ENCODE measurements at places on chromosomes 2 and 18. TPM values are rescaled to one million over a fixed set of nuclear protein-coding genes. Genes with fewer than 3 reads are reported as not detected.

GPR39 gene
- total RNA-seq: not detected

DNA sequence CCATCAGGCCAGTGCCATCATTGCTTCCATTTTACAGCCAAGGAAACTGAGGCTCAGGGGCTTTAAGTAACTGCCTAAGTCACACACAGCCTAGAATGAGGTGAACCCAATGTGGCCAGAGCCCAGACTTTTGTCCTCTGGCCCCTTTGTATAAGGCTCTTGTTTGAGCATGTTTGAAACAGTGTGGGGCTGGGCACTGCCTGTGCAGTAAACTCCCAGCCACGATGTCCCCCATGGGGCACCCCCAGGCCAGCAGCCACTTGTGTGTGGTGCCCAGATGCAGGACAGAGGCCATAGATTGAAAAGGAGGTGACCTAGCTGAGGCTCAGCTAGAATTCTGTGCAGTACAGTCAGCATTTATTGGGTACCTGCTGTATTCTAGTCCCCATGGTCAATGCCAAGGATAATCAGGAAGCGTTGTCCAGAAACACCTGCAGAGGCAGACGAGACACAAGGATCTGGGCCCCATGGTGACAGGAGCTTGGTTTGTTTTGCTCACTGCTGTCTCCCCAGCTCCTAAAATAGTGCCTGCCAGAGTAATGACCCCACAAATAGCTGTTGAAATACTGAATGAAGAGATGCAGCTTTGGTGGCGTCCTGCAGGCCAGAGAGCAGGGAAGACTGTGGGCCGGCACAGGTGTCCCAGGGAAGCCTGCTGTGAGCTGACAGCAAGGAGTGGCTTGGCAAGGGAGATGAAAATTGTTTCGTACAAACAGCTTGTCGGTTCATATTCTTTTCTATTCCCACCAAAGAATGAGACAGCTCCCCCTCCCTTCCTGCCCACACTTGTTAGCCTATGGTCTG is 160.7 kb downstream of the LDLRAD4 start:
- DNase-seq: no peak

DNA sequence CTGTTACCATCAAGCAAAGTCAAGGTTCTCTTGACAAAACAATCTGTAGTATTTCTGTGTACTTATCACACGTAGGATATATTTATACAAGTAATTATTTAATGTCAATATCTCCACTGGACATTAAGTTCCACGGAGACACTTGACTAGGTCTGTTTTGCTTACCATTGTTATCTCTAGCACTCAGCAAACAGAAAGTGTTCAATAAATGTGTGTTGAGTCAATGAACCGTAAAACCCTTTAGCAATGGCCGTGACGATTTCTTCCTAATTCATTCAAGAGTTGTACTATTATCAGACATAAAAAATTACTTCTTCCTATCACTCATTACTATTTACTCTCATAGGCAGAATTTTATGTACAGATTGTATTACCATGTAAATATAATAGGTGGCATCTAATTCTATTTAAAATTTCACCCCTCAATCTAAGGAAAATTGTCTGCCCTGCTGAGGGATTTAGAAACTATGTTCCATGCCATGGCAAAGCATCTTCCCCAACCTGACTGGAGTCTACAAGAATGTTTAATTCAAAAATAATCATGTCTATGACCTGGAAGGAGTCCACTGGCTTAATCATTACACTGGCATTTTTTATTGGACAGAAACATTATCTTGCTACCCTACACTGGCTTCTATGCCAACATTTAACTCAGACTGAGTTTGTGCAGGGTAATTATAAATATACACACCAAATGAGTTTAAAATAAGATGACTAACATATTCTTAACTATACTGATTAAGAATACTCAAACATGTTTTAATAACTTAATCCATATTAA is 301.9 kb downstream of the ZEB2 start:
- no peak for DNase-seq

DSC2 gene
- not detected for total RNA-seq

GRCh38 chr2:223918671-223919134 is 26.4 kb downstream of the WDFY1 start:
- DNase-seq: no peak

DNA sequence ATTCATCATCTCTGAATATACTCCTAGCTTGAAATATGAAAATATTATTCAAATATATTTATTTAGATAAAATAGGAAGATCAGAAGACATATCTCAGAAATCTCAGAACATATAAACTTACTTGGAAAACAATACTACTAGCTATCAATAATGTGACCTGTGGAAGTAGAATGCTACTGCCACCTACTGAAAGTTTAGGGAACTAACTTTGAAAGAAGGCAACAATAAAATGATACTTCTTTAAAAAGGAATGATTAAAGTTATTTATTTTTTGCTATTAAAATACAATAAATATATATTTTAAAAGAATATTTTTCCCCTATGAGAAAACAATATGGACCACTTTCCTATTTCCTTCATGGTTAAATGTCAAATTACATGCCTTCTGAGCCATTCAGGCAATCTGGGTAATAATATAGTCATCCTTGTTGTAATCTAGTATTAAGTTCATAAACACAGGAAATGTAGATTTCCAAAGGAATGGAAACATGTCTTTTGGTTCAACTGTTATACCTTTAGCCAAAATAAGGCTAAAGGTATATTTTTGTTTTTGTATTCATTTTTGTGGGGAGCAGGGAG is 26.0 kb downstream of the ACADL start:
- no peak for DNase-seq

HOXD13 gene
- total RNA-seq: not detected

- no peak for DNase-seq
These were observed 161.4 kb upstream of the GYPC start for GRCh38 chr2:126494593-126494992.

SLC4A5 gene
- 2.7 TPM for total RNA-seq

DNA sequence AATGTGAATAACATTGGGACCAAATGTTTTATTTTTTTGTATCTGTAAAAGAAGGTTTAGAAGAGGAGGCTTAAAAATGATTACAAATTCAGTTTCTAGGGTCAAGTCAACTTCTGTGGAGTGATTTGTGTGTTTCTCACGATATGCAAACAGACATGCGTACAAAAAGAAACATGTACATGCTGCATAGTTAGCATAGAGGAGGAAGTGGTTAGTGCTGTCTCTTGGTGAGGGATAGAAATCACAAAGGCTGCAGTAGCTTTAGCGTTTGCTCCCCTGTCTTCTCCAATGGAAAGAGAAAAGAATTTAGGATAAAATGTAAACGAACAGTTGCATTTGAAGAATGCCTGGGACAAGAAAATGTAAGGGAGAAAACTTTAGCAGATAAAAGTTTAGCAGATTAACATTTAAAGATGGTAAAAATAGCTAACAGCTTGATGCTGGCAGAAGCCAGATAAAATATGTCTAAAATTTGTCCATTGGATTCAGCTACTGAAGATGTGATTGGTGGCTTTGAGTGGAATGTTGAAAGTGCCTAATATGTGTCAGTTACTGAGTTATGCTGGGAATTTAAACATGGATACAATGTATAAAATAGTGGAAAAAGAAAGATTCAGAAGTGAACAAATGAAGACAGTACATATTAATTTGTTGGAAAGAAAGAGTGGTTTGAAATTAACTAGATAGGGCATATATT is 44.9 kb downstream of the MALT1 start:
- DNase-seq: no peak

- no peak for DNase-seq
These were observed 270.1 kb downstream of the EIPR1 start for GRCh38 chr2:3107567-3107966.

- no peak for DNase-seq
These were observed 154.2 kb upstream of the GATA6 start for GRCh38 chr18:22015156-22015555.

CSRNP3 gene
- total RNA-seq: not detected

- DNase-seq: no peak
These were observed 691.3 kb downstream of the LRP1B start for GRCh38 chr2:141439524-141439923.

GRCh38 chr2:182915369-182916326 is 49.2 kb upstream of the FRZB start:
- DNase-seq: no peak

DNA sequence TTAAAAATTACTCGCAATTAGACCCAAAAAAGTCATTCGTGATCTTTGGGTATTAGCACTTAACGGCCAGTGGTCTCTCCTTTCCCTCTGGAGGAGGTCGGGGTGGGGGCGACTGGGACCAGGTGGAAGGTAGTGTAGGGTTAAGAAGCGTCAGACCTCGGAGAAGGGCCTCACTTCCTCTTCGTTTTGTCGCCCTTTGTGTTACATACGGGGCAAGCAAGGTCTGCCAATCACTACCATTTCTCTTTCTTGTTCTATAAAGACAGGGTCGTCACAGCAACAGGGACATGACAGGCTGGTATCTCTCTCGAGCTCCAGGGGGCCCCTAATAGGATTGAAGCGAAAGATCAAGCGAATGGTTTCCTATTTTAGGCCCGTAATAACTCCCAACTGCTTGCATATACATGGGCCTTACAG is 136.6 kb downstream of the INSIG2 start:
- DNase-seq: no peak

DNA sequence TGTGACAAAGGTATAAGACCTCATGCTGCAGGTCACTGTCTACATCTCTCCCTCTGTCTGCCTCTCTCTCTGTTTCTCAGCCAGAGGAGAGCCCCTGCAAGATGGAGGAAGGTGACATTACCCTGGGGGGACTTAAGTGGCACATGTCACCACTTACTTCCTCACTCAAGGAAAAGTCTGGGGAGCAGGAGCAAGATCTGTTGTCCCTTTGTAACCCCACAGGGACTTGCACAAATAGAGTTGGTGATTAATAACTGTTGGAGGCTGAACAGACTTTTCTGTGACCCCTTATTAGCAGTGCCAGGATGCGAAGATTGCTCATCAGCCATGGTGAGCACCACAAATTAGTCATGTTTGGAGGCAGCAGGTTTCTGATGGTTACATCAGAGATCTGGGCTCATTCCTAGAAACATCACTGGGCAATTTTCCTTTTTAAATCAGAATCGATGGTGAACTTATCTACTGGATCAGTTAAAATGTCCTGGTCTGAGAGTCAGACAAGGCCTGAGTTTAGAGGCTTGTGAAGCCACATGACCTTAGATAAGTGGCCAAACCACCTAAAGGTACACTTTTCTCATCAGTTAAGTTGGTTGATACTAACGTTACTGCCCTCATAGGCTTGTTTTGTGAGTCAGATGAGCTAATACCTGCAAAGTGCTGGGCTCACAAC is 81.2 kb upstream of the LTBP1 start:
- DNase-seq: peak; percentile 21

- no peak for DNase-seq
These were observed 44.4 kb downstream of the ACVR1 start for GRCh38 chr2:157831573-157832315.

DNA sequence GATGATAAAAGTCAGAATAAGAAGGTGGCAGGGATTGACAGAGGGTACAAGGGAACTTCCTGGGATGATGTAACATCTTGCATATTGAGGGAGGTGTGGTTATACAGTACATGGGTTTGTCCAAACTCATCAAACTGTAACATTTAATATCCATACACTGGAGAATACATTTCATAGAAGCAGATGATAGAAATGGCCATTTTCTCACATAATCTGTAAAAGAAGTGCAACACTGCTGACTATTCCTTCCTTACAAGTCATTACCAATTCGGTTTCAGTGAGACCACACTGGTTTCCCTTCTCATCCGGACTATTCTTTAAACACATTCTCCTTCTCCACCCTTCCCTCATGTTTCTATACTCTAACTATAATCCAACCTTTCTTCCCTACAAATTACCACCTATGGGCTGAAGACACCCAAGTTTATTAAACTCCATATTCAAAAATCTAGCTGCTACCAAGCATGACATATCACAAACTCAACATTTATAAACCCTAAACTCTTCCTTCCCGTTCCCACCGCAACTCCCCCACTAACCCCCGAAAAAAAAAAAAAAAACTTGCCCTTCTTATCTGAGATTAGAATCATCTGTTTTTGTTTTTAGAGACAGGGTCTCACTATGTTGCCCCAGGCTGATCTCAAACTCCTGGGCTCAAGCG is 1.6 kb downstream of the COX7A2L start:
- DNase-seq: no peak

PSME4 gene
- 37.8 TPM for total RNA-seq

DNA sequence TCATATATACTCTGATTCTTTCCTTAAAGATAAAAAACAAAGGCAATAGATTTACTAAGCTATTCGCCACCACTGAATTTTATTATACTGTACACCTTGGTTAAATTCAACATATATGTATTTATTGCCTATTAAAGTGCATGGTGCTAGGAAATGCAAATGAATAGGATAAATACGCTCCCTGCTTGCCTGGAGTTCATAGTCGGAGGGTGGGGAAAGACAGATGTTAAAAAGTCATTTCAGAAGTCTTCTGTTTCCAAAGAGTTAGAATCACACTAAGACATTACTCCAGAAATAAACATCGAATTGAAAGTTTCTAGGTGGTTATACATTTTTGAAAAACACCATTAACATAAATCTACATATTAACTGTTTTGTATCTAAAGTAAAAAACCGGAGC is 19.8 kb downstream of the C1D start:
- no peak for DNase-seq

- DNase-seq: no peak
These were observed 153.3 kb upstream of the OTX1 start for GRCh38 chr2:62897187-62897827.

- DNase-seq: no peak
These were observed 20.2 kb upstream of the RAB10 start for GRCh38 chr2:26013668-26014067.

DNA sequence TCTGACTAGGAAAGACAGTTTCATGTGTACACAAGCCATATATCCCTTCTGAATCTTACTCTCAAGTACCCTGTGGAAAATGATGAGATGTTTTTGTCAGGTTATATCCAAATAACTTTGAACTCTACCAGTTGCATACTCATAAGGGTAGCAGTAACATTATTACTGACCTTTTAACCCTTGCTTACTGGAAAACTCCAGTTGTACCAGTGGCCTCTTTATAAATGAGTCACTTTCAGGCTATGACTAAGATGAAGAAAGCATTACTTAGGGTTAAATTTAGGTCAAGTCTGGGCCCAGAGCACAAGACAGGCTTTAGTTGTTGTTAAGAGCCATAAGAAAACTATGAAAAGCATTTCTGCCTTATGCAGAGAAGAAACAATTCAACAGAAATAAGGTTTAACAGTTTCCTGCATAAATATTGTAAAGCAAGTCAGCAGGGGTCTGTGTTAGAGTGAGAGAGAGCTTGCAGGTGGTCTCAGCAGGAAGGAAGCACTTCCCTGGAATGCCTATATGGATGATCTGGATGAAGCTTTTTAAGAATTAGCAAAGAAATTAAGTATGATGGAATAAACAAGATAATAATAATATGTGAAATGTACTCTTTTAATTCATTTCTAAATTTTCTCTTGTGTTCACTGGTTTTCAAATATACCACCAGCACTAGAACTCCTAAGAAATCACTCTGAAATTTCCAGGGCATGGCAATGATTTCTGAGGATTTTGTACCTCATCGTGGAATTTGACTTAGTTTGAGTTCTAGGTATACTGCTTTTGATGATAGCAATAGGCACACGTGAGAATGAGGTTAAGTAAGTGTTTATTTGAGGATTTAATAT is 126.6 kb downstream of the UBE2E3 start:
- DNase-seq: peak; percentile 35

GRCh38 chr2:203583701-203584100 is 48.6 kb upstream of the RAPH1 start:
- DNase-seq: peak; percentile 59

UGT1A3 gene
- not detected for total RNA-seq

Measured in activated CD4-positive, alpha-beta T cell treated with anti-CD3 and anti-CD28 coated beads for 36 hours (primary cell).